ENCODE measurements at places on chromosomes 7 and 10.
A peak's percentile ranks its signal among the peaks of the same experiment; 100 is the strongest.

GRCh38 chr7:114243646-114244045, 171.0 kb upstream of the FOXP2 start:
- peak; percentile 2 for DNase-seq

DNA sequence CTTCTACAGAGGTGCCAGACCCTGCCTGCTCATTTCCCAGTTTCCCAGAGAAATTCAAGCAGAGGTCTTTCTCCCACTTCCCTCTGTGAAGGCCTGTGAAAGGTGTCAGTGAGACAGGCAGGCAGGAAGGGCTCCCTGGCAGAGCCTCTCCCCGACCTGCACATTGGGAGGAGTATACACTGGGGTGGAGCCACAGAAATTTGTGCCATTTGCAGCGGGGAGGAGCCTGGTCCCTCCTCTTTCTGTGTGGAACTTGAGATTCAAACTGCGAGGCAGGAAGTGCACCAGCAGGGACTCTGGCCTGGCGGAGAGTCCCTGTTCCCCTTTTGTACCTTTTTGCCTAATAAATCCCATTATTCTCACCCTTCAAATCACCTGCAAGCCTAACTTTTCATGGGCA, 54.6 kb upstream of the OPN4 start:
- DNase-seq: no peak

- DNase-seq: no peak
These were observed 1.4 kb upstream of the KLF6 start for GRCh38 chr10:3786295-3787015.

- no peak for DNase-seq
These were observed 34.2 kb downstream of the SUFU start for GRCh38 chr10:102537948-102538347.

GRCh38 chr10:125928928-125929585, 32.7 kb downstream of the FANK1 start:
- DNase-seq: no peak

- no peak for DNase-seq
These were observed 582.4 kb downstream of the SUGCT start for GRCh38 chr7:40717242-40717641.

GRCh38 chr7:38360776-38361175, 87.3 kb upstream of the TARP start:
- no peak for DNase-seq

GRCh38 chr7:21939136-21939857, 6.4 kb downstream of the CDCA7L start:
- DNase-seq: peak; percentile 26
